Activated CD8-positive, alpha-beta memory T cell treated with anti-CD3 and anti-CD28 coated beads, Interleukin-2, amount 50 U/mL, for 48 hours (primary cell): ENCODE measurements at places on chromosomes 12 and 14.

DNA sequence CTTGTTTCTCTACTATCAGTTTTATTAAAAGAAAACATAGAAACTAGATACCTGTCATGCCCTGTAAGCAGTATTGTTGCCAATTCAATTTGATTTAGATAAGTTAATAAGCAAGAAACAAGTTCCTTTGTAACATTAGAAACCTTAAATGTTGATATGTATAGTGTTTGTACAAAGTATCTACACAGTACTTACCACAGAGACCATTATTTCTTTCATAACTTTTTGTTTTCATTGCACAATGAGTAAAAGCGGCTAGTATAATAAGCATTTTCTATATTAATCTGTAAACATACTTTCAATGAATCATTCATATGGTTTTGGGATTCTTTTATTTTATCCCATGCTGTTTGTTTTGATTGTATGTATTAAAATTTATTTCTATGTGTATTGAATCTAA lies 305.1 kb downstream of the TTC6 start:
- DNase-seq = no peak

GRCh38 chr14:101918065-101918989 lies 46.0 kb upstream of the DYNC1H1 start:
- DNase-seq = no peak

- DNase-seq = peak; percentile 99
Measured at GRCh38 chr14:106691601-106692291, 1165.4 kb downstream of the TMEM121 start.

- no peak for DNase-seq
Measured at GRCh38 chr14:64681796-64682710, 22.2 kb upstream of the PLEKHG3 start.

DNA sequence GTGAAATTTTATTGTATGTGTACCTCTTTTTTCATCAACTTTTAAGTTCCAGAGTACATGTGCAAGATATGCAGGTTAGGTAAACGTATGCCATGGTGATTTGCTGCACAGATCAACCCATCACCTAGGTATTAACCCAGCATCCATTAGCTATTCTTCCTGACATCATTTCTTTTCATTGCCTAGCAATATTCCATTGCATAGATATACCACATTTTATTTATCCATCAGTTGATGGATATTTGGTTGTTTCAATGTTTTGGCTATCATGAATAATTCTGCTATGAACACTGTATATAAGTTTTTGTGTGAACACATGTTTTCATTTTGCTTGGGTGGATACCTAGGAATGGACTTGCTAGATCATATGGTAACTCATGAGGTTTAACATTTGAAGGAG lies 439.9 kb upstream of the SOX5 start:
- DNase-seq = no peak

DNA sequence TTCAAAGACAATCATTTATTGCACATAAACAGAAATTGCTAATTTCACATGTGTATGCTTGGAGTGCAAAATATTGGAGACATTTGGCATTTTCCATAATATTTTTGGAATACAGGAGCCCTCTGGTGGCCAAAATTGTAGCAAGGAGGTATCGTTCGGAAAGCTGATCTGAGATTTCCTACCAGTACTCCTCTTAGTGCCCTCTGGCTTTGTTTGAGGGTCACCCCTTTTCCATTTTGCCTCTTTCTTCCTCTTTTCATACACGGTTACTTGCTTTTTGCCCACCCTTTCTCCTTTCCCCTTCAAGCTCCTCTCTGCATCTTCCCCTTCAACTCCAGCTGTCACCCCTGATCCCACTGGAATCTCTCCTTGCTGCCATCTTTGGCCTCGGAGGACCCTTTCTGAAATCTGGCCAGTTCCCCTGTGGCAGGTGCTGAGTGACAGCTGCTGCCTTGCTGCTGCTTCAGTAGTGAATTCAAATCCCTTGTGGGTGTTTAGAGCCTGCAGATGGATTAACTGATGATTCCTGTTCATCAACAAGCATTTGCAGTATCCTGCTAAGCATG lies 164.6 kb upstream of the PARP11 start:
- no peak for DNase-seq

GRCh38 chr12:89674326-89674942 lies 34.2 kb downstream of the ATP2B1 start:
- no peak for DNase-seq

DNA sequence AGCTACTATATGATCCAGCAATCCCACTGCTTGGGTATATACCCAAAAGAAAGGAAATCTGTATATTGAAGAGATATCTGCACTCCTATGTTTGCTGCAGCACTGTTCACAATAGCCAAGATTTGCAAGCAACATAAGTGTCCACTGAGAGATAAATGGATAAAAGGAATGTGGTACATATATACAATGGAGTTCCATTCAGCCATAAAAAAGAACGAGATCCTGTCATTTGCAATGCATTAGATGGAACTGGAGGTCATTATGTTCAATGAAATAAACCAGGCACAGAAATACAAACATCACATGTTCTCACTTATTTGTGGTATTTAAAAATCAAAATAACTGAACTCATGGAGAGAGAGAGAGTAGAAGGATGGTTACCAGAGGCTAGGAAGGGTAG lies 116.6 kb downstream of the HELB start:
- DNase-seq = no peak

- no peak for DNase-seq
Measured at GRCh38 chr14:72583316-72584272, 310.3 kb downstream of the DPF3 start.

DNA sequence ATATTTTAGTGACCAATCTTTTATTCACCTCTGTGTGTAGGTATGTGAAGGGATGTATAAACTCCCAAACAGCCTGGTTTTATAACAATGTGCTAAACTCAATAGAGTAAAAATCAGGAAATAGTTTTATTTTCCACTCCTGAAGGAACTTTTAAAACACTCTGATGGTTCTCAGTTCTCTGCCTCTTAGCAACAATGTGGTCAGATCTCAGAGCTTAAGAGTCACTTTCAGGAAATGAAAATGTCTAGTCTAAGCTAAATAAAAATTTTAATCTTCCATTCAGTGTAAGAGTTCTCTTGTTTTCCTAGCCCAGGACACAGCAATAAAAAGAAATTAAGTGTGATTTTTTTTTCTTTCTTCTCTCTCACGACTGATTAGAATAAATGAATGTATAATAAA lies 718.0 kb downstream of the C12orf50 start:
- no peak for DNase-seq

DNA sequence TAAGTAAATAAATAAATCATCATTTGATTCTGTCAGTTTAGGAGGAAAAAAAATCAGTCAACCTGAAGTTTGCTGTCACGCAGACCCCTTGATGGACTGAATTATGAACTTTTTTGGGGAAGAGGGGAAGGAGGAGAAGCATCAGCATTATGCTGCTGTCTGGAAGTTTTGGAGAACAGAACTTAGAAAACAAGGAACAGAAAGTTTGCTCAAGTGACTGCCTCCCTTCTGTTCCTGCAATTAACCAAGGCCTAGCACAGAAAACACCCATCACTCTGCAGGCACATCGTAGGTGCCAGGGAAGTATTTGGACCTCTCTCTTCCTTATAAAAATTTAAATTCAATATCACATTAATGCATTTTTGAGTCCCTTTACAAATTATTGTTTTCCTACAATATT lies 283.8 kb downstream of the VRK1 start:
- no peak for DNase-seq

DNA sequence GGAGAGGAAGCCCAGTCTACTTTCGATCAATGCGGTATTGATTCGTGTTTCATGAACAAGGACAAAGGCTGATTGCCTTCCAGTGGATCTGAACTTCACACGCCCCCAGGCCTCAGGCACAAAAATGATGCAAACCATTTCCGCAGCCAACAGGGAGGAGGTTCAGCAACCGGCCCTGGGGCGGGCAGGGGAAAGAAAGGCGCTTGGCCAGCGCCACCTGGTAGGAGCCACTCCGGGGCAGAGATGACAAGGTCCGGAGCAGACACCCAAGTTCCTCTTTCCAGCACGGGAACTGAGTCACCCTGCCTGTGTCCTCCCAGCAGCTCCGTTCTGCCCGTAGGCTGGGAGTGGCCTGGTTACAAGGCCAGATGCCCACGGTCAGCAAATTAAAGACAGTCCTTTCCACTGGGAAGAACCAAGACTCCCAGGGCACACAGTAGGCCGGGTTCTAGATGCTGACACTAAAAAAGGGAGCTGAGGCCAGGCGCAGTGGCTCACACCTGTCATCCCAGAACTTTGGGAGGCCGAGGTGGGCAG lies 136.3 kb downstream of the SCARB1 start:
- no peak for DNase-seq

- no peak for DNase-seq
Measured at GRCh38 chr12:110046451-110047187, 1.7 kb downstream of the C12orf76 start.

- DNase-seq = no peak
Measured at GRCh38 chr14:59627011-59627520, 50.5 kb upstream of the CCDC175 start.

DNA sequence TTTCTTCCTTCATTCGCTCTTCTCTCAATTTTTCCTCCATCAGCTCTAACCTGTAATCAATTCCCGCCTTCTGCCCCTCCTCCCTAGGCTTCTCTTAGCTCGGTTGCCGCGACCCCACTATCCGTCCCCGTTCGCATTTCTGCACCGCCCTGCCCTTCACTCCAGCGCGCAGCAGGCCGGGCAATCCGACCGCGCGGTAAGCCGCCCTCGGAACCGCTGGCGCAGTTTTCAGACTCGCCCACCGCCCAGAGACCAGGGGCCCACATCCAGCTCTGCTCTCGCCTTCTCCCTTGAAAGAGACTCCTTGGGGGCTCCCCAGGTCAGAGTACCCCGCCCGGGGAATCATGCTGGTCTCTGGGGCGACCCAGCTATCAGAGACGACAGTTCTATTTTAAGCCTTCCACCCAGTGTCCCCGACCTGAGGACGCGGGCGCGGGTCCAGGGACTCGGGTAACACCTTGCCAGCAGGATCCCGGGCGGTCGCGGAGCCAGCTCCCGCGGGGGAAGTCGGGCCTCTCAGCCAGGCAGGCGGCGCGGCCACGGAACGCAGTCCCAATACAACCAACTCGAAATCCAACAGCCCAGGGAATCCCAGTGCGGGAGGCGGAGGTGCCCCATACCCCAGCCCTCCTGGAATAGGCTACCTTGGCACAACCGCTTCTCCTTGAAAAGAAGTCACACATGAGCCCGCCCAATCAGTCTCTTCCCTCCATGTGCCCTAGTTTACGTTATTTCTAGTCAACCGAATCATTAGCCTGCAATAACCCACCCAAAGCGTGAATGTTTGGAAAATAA lies 5.7 kb upstream of the SLC38A4 start:
- DNase-seq = peak; percentile 55

DNA sequence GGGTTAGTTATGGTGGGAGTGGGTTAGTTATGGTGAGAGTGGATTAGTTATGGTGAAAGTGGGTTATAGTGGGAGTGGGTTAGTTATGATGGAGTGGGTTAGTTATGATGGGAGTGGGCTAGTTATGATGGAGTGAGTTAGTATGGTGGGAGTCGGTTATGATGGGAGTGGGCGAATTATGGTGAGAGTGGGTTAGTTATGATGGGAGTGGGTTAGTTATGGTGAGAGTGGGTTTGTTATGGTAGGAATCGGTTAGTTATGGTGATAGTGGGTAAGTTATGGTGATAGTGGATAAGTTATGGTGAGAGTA lies 22.1 kb upstream of the SFSWAP start:
- no peak for DNase-seq

GRCh38 chr12:100101000-100101399 lies 41.7 kb downstream of the BLTP3B start:
- DNase-seq = no peak

DNA sequence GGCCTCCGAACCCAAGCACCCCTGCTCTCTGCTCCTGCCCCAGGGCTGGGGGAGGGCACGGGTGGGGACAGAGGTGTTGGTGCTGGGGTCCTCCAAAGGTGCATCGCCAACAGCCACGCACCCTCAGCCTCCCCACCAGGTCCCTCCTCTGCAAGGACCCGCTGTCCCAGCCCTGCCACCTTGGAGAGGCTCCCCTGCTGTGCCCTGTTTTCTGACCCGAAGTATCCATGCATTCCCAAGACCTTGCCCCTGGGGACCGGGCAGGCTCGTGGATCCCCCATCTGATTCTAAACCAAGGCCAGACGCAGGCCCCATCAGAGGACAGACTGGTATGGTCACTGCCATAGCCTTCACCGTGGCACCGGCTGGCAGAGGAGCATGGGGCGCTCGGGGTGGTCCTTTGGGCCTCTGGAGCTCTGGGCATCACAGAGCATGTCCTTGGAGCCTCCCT lies 22.7 kb upstream of the BEGAIN start:
- DNase-seq = no peak

GRCh38 chr12:93813972-93814821 lies 137.0 kb downstream of the CRADD start:
- no peak for DNase-seq

GRCh38 chr12:92034858-92035401 lies 110.7 kb downstream of the BTG1 start:
- DNase-seq = no peak

- peak; percentile 56 for DNase-seq
Measured at GRCh38 chr12:81759190-81760051, at the start of gene PPFIA2. Gene PPFIA2 (minus strand): TSS chr12:81759350.

- no peak for DNase-seq
Measured at GRCh38 chr12:75779891-75780496, 251.6 kb downstream of the PHLDA1 start.

DNA sequence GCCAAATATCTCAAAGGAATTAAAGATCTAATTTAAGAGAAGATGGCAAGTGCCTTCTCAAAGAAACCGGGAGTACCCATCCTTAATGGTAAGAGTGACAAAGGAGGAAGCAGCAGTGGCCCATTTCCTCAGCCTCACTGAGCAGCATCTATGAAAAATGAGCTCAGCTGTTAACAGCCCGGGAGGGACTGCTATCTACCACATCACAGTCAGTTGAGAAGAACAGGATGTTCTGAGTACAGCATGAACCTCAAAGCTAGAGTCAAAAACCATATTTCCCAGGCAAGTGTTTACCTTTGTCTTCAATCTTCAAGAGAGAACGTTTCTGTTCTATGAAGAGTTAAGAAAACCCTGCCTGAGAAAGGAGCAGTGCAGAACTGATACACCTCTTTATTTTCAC lies 115.0 kb downstream of the BTG1 start:
- DNase-seq = no peak

DNA sequence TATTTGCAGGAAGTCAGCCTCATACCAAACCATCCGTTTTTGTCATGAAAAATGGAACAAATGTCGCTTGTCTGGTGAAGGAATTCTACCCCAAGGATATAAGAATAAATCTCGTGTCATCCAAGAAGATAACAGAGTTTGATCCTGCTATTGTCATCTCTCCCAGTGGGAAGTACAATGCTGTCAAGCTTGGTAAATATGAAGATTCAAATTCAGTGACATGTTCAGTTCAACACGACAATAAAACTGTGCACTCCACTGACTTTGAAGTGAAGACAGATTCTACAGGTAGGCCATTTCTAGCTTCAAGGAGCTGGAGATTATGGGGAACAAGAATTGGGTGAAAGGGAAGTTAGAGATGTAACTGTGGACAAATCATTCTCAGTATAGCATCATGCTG lies 126.1 kb downstream of the DAD1 start:
- no peak for DNase-seq
